ENCODE measurements at places on chromosomes 16 and 17.

GRCh38 chr16:86046667-86047270 lies 147.8 kb downstream of the IRF8 start:
- DNase-seq, result no peak

- no peak for DNase-seq
Measured at GRCh38 chr16:29738514-29738913, 7.3 kb downstream of the C16orf54 start.

DNA sequence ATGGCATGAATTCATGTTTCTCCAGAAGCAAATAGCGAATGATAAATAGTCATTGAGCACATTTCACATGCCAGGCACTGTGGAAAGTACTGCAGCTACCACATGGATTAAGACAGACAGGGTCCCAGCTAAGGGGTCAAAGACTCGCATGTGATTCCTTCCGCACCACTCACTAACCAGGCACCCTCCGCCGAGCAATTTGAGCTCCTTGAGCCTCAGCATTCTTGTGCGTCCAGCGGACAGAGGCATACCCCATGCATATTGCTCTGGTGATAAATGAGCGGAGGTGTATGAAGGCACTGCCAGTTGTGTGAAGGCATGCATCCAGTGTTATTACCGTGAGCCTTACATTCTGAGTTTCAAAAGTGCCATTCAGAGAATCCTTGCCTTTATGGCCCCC lies 358.7 kb downstream of the HS3ST4 start:
- DNase-seq, result no peak

DNA sequence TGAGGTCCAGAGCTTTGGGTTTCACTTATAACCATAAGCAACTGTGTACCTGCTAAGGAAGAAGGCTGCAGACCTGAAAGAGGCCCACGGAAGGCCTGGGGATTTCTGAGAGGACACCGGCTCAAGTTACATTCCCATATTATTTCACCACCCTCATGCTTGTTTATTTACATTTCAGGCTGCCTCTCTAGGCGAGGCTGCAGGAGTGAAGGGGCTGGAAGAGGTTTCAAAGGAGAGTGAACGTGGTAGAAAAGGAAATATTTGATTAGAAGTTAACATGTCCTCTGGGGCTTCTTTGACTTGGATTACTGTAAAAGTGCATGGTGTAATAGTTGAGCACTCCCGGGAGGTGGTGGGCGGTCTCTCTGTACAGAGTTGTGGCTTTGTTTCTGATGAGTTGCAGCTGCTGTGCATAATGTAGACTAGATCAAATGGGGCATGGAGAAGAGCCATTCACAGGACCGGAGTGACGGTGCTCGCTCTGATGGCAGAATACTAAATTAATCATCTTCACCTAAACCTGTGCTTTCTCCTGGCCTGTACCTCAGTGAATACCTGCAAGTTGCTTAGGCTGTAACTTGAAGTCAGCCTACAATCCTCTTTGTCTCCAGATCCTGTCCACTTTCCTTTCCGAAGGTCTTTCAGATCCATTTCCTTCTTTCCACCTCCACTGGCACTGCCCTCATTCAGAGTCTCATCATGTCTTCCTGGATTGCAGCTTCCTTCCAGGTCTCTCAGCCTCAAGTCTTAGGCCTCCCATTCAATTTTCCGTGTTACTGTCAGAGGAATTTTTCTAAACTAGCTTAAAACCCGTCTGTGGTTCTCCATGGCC lies 1.9 kb upstream of the CPD start:
- peak; percentile 81 for DNase-seq

GRCh38 chr17:330993-331701 lies 21.5 kb downstream of the RPH3AL start:
- DNase-seq, result no peak

- no peak for DNase-seq
Measured at GRCh38 chr17:14805348-14805747, 459.8 kb downstream of the PMP22 start.

Measured in Caki2 (cell line).